CD8-positive, alpha-beta T cell (primary cell): ENCODE measurements at places on chromosomes 12 and 14.

- no peak for DNase-seq
Observed at GRCh38 chr14:74135426-74135825, 50.7 kb downstream of the LIN52 start.

- DNase-seq: no peak
Observed at GRCh38 chr14:38366374-38366773, 110.5 kb upstream of the CLEC14A start.

DNA sequence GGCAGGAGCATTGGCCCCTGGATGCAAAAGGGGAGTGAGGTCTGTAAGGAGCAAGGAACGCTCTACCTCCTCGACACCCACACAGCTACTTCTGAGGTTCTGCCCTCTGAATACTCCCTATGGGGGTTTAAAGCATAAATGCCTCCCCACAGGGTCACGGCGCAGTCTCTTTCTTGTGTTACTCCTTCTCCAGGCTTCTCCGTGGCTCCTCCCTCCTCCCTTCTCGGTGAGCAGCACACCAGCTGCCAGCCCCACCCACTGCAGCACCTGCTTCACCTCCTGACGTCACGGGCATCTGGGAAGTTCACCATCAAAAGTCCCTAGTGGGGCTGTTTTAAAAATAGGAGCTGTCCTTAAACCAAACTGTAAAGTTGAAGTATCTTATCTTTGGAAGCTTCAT lies 67.3 kb downstream of the SPTB start:
- DNase-seq: peak; percentile 31

DNA sequence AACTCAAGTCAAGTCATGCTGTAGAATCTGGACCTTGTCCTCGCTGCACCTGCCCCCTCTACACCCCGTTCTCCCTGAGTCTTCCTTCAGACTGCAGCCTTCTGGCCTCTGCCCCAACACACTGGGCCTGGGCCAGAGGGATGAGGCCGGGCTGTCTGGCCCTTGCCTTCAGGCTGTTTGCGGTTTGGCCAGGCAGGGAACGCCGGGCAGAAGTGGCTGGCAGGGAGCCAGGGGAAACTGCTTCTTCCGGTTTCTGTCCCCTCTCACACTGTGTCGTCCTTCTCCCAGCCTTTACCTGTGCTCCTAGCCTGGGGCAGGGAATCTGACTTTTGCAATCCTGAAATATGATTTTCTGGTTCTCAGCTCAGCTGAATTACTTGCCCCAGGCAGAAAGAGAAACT lies 13.5 kb downstream of the DGLUCY start:
- DNase-seq: no peak

- DNase-seq: no peak
Observed at GRCh38 chr14:29390081-29390832, 537.4 kb downstream of the PRKD1 start.

DNA sequence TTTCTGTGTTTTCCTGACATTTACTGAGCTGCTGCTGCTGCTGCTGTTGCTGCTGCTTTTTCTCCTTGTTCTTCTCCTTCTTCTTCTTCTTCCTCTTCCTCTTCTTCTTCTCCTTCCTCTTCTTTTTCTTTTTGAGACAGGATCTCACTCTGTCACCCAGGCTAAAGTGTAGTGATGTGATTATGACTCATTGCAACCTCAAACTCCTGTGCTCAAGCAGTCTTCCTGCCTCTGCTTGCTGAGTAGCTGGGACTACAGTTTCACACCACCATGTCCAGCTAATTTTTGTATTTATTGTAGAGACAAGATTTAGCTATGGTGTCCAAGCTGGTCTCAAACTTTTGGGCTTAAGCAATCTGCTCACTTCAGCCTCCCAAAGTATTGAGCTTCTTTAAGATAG lies 95.8 kb downstream of the TMTC3 start:
- no peak for DNase-seq

- DNase-seq: no peak
Observed at GRCh38 chr14:92880351-92880750, 42.6 kb upstream of the CHGA start.

DNA sequence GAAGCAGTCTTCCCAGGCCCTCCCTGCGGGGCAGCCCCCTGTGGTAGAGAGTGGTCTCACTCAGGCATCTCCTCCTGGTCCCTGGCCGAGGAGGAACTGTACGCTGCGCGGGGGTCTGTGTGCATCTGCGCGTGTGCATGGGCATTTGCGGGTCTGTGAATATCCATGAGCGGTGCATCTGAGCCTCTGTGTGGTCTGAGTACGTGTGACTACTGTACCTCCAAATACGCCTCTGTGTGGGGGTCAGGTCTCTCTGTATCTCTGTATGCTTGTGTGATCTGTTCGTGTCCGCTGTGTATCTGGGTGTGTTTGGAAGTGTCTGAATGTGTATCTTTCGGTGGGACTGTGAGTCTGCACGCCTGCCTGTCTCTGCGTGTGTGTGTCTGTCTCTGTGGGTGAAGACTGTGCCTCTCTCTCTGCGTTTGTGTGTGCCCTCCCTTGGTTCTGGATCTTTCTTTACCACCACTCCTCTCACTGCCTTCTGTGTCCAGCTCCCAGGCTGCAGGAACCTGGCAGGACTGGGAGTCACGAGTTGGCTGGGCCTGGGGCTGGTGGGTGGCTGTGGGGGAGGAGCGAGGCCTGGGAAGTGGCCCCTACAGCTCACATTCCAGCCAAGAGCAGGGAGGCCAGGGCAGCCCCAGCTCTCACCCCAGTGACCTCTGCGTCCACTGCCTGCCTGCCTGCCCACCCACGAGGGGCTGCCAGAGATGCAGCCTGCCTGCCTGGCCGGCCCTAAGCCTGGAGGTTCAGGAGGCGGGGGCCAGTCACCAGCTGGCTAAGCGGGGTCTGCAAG lies 1.1 kb upstream of the PGF start:
- DNase-seq: no peak

DNA sequence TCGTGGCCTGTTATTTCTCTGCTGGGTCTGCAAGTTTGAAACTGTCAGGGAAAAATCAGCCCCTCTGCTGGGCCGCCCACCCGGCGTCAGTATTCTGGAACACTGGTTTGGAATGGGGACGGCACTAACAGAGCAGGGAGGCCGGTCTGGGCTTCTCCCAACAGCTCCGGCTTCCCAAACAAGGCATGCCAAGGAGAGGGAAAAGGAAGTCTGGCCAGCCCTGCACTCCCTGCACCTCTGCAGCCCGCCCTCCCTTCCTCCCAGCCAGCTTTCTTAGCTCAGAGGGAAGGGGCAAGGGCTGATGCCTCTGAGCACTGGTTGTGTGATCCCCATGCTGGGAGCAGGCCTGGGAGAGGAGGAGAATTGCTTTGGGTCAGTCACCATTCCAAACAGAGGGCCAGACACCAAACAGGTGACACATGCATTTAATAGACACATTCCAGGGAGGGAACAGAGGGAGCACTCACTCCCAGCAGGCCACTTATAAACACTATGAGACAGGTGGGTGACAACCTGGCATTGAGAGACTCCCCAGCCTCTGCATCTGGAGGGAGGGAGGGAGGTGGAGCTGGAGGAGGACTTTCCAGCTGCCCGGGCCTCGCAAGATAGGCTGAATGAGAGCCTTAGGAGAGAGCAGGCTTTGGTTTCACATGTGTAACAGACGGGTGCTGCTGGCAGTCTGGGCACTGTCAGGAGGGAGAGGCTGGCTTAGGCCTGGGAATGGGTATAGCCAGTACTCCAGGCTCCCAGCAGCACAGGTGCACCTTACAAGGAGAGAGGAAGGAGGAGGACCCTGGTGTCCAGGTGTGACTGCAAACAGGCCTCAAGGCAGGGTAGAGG lies 10.3 kb downstream of the KRT75 start:
- DNase-seq: no peak

DNA sequence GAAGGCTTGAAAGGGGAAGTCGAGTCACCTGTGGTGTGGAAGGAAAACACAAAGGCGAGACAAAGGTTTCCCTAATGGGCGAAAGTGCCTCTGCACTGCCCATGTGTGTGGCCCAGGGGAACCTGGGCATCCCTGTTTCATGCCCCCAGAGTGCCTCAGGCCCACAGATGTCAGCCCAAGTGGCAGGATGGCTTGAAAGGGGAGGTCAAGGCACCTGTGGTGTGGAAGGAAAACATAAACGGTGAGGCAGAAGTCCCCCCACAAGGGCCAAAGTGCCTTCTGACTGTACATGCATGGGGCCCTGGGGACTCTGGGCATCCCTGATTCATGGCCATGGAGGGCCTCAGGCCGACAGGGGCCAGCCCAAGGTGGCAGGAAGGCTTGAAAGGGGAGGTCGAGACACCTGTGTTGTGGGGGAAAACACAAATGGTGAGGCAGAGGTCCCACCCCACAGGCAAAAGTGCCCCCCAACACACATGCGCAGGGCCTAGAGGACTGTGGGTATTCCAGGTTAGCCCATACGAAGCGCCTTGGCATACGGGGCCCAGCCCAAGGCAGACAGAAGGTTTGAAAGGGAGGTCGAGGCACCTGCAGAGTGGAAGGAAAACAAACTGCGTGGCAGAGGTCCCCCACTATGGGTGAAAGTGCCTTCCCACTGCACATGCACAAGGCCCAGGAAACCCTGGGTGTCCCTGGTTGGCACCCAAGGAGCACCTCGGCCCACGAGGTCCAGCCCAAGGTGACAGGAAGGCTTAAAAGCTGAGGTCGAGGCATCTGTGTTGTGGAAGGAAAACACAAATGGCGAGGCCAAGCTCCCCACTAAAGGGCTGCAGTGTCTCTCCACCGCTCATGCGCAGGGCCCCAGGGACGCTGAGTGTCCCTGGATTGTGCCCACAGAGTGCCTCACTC lies 382.3 kb downstream of the ALG10 start:
- no peak for DNase-seq

- DNase-seq: no peak
Observed at GRCh38 chr14:81273961-81274575, 53.3 kb upstream of the GTF2A1 start.

GRCh38 chr12:30395190-30395589 lies 300.5 kb downstream of the IPO8 start:
- DNase-seq: no peak

- no peak for DNase-seq
Observed at GRCh38 chr12:1504304-1504894, 90.0 kb downstream of the FBXL14 start.
